PC-3 (cell line): ENCODE measurements at places on chromosomes 3 and 15.
A peak's percentile ranks its signal among the peaks of the same experiment; 100 is the strongest.

- no peak for DNase-seq
Observed at GRCh38 chr15:41839781-41840491, 1.3 kb downstream of the PLA2G4B start.

DNA sequence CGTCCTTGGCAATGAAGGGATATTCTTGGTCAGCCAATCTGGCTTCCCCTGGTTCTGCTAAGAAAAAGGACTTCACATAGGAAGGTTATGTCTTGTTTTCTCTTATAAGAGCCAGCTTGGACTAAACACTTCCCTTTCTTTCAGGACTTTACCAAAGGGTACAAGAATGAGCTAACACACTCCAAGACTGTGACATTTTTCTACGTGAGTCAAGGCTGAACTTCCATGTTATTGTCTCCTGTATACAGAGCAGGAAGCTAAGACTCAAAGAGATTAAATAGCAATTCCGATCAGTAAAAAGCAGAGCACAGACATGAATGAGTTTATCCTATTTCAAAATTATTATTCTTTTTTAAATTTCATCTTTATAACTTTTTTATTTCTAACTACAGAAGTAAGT is 63.3 kb upstream of the STT3B start:
- DNase-seq: no peak

DNA sequence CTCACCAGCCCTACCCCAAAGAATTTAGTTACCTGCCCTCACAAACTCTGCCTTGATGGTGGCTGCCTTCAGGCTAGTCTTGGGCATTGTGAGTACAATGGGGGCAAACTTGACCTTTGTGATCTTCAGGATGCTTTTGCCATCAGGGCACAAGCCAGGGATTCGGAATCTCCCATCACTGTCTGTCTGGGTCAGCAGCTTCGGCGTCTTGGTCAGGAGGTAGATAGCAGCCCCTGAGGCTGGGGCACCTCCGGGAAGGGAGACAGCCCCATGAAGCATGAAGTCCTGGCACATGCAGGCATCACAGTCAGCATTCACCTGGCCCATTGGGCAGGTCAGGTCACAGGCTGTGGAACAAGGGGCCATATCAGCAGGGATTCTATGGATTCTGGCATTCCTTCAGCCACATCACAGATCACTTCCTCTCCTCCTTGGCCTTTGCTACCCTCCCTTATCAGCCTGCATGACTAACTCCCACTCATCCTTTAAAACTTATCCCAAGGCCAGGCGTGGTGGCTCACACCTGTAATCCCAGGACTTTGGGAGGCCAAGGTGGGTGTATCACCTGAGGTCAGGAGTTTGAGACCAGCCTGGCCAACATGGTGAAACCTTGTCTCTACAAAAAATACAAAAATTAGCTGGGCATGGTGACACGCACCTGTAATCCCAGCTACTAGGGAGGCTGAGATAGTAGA is 6.9 kb downstream of the CILP start:
- no peak for DNase-seq

GRCh38 chr15:41564286-41564959 is 5.4 kb downstream of the TYRO3 start:
- DNase-seq: no peak

GRCh38 chr3:86914670-86915069 is 76.3 kb downstream of the VGLL3 start:
- no peak for DNase-seq

DNA sequence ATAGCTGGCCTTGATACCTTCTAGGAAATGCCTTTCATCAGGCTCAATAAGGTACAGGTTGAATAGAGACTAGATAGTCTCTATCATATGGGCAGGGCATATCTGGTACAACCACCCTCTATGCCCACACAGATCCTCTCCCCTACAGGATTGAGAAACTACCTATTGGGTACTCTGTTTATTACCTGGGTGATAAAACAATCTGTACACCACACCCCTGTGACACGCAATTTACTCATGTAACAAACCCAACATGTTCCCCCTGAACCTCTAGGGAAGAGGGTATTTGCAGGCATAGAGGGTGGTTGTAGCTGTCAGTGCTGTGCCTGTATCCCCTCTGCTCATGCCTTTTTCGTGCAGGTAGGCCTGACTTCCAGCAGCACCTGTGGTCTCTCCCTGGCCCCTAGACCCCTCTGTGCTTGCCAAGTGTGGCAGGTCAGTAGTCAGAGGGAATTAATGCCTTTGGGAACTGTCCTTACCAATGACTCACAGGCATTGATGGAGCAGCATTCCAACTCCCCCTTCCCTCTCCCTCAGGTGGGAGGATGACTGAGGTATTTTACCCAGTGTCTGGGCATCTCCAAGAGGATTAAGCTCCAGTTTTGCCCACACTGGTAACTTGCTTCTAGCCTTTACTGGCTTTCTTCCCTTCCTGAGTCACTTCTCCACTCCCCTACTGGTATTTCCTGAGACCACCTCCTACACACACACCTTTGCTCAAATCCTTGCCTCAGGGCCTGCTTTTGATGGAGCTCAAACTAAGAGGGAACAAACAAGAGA is 18.3 kb downstream of the CLSTN2 start:
- peak; percentile 3 for DNase-seq

DNA sequence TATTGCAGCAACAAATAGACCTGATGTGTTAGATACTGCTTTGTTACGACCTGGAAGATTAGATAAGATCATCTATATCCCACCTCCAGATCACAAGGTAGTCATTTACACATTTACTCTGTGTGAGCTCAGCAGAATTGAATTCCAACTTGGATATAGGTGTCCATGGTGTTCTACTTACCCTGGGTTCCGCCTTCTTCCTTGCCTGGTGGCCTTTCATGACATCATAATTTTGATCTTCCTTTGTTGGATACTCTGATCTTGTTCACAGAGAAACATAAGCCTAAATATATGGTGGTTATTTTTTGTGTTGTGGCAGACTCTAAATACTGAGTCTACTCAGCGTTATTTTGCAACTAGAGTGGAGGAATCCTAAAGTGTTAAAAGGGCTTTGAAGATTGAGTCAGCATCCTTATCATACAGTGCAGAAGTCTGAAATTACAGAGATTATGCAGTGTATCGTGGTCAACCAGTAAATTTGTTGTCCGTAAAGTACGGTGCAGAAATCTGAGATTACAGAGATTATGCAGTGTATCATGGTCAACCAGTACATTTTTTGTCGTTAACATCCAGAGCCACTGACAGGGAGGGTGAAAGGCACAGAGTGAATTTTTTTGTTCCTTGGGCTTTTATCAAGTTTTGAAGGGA is 39.1 kb upstream of the GATM start:
- DNase-seq: no peak

DNA sequence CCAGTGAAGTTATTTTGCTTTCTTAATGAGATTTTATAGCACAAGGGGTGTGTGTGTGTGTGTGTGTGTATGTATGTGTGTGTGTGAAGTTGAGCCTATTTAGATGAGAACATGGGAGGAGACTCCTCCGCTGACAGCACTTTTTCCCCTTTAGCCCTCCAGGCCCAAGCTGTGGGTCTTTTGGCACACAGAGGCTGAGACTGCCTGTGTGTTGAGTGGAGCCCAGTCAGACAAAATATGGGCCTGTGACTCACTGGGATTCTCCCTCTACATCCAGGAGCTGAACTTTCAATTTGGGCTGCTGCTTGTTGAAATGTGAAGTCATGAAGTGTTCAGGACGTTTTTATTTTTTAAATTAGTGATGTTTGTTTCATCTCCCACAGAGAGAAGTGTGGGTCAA is 108.0 kb downstream of the MFSD1 start:
- DNase-seq: no peak

GRCh38 chr3:138351151-138351550 is 2.8 kb downstream of the MRAS start:
- no peak for DNase-seq

GRCh38 chr15:86653344-86654197 is 573.9 kb downstream of the AGBL1 start:
- peak; percentile 4 for DNase-seq

GRCh38 chr15:81780966-81781365 is 264.9 kb downstream of the MEX3B start:
- no peak for DNase-seq

GRCh38 chr15:36426691-36427090 is 152.7 kb upstream of the CDIN1 start:
- no peak for DNase-seq

DNA sequence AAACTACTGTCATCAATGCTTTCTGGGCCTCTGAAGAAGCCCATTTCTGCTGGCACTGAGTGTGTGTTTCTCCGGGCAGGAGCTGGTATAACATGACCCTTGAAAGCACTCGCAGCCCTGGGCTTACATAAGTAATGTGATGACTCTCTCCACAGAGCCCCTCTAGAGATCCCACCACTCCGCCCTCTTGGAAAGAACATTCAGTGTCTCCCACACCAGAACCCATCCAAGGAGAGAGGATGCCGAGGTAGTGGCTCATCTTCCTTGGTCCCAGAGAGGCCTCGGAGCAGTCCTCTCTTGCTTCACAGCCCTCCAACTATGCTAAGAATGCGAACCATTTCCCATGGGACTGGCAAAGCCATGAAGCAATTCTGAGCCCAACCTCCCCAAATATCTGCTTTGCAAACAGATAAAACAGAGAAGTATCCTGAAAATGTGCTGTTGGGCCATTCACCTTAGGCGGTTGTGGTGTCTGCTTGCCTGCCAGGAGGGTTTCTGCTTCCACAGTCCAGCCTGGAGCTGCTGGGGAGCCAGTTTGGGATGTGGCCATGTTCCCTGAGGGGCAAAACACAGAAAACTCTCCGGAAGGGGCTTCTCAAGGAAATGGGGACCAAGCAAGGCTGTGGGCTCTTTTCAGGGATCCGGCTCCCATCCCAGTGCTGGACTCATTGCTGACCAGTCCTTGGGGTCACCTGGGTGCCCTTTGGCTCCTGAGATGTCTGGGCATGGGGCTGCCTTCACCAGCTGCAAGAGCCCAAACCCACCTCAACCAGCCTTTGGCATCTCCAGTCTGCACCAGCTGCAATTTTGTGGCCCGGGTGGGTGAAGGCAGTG is 47.3 kb downstream of the AMOTL2 start:
- DNase-seq: peak; percentile 87

DNA sequence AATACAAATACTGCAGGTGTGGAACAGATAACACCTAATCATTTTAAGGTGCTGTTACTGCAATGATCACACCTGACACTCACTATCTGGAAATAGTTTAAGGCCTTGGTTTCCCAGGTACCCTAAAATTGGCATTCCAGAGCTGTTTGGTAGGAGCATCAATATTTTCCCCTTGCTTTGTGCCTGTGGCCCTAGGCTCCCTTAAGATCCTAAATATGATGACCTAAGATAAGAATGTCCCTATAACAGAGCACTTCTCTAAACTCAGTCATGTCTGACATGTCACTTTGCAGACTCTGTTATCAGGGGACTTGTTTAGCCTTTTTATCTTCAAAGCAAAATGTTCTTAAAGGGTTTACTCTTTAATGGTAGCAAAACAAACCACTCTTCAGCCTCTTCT is 115.9 kb upstream of the STRIT1 start:
- no peak for DNase-seq
